ENCODE measurements at places on chromosomes 2 and 18. TPM values are rescaled to one million over a fixed set of nuclear protein-coding genes. Genes with fewer than 3 reads are reported as not detected.

- H3K27ac ChIP-seq, result no peak overlapping the region
- no peak for DNase-seq
- H3K4me3 ChIP-seq, result no peak overlapping the region
- no peaks in the 10 kb centered on the region for H3K4me1 ChIP-seq
- no peaks in the 10 kb centered on the region for H3K36me3 ChIP-seq
Observed at GRCh38 chr2:195037045-195037444, 620.0 kb upstream of the SLC39A10 start.

GRCh38 chr18:46260879-46261143 lies 156.6 kb downstream of the HAUS1 start:
- no peak overlapping the region for H3K4me3 ChIP-seq
- H3K27me3 ChIP-seq, result no peaks in the 10 kb centered on the region
- peak overlapping the region; percentile 56 for H3K27ac ChIP-seq
- H3K36me3 ChIP-seq, result peaks cover 18% of the 10 kb centered on the region

POTEC gene
- not detected for total RNA-seq

- H3K4me1 ChIP-seq, result no peaks in the 10 kb centered on the region
- H3K27ac ChIP-seq, result no peak overlapping the region
- no peak overlapping the region for H3K4me3 ChIP-seq
- H3K27me3 ChIP-seq, result peaks cover 16% of the 10 kb centered on the region
- H3K36me3 ChIP-seq, result no peaks in the 10 kb centered on the region
Observed at GRCh38 chr18:5298156-5298852, 2.8 kb upstream of the ZBTB14 start.

DNA sequence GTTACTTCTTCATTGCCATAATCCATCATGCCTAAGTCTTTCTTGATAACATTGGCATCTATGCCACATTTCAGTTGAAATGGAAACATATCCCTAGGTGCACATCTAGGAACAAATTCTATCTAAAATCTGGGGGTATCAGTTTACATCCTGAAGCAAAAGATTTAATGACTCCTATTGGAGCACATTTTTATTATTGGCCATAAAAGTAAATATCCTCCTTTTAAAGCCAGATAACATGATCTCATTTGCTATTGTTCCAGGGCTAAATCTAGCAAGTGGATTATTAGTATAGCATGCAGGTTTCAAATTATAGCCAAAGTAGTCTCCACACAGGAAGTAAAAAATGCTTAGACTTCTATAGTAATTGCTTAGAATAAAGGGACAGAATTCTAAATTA lies 193.2 kb downstream of the CDH2 start:
- H3K27me3 ChIP-seq, result no peaks in the 10 kb centered on the region
- no peak overlapping the region for H3K4me3 ChIP-seq
- no peak overlapping the region for H3K27ac ChIP-seq
- H3K36me3 ChIP-seq, result peaks cover 38% of the 10 kb centered on the region
- DNase-seq, result no peak

GRCh38 chr2:225122007-225122406 lies 79.7 kb upstream of the DOCK10 start:
- no peak overlapping the region for H3K4me3 ChIP-seq
- H3K27ac ChIP-seq, result no peak overlapping the region
- peaks cover 37% of the 10 kb centered on the region for H3K4me1 ChIP-seq
- H3K36me3 ChIP-seq, result no peaks in the 10 kb centered on the region
- DNase-seq, result no peak
- H3K27me3 ChIP-seq, result no peaks in the 10 kb centered on the region

SKOR2 gene
- total RNA-seq, result not detected

DNA sequence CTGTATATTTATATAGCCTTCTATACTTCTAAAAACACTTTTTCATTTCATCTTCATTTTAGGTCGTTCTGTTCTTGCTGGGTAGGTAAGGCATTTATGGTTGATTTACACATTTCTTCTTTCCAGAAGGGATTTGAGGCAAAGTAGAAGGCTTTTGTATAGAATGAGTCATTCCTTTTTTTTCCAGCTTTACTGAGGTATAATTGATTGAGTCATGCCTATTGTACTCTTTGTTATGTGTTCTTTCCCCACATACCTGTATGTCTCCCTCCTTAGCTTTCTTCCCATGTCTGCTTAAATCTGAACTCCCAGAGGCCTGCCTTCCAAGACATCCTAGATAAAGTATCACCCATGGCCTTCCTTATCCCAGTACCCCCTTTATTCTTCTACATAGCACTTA lies 4.8 kb upstream of the CDC42EP3 start:
- no peak overlapping the region for H3K4me3 ChIP-seq
- H3K27me3 ChIP-seq, result no peaks in the 10 kb centered on the region
- DNase-seq, result peak; percentile 77

DNA sequence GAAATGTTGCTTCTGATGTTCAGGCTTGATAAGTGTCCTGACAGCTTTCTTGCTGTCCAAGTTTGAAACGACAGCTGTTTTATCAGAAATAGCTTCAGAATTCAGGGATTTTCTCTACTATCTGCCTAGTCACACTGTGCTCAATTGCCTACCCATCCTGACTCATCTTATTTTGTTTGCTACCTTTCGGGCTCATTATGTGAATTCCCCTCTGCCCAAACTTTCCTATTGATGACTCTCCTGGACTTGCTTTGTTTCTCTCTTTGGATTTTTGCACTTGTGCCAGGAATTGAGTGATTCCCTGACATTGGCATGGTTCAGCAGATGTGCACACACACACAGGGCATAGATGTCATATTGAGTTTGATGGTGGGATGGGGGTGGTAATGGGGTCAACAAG lies 1052.6 kb upstream of the PIK3C3 start:
- no peaks in the 10 kb centered on the region for H3K27me3 ChIP-seq
- no peak overlapping the region for H3K27ac ChIP-seq
- H3K4me1 ChIP-seq, result no peaks in the 10 kb centered on the region
- H3K36me3 ChIP-seq, result no peaks in the 10 kb centered on the region

GRCh38 chr2:80028584-80028983 lies 276.0 kb downstream of the LRRTM1 start:
- no peaks in the 10 kb centered on the region for H3K27me3 ChIP-seq
- H3K27ac ChIP-seq, result no peak overlapping the region
- DNase-seq, result no peak
- no peak overlapping the region for H3K4me3 ChIP-seq
- H3K36me3 ChIP-seq, result no peaks in the 10 kb centered on the region

DNA sequence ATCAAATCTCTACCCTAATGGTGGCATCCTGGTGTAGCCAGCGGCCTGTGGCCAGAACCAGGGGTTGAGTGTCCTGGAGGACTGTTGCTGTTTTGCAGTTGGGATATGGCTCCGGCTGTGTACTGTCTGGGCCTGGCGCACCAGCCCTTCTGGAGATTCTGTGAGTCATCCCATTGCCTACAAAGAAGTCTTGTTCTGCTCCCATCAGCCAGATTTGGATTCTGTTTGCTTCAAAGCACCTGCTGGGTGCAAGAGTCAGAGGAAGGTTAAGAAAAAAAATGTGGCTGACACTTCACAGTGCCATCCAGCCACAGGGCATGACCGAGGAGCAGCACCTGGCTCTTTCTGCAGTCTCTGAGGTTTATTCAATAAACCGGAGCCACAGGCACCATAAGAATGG lies 41.0 kb upstream of the ASAP2 start:
- no peaks in the 10 kb centered on the region for H3K27me3 ChIP-seq
- H3K27ac ChIP-seq, result no peak overlapping the region
- H3K4me3 ChIP-seq, result no peak overlapping the region
- H3K4me1 ChIP-seq, result peaks cover 14% of the 10 kb centered on the region
- H3K36me3 ChIP-seq, result no peaks in the 10 kb centered on the region

RESP18 gene
- not detected for total RNA-seq

GRCh38 chr2:230824406-230824978 lies 40.2 kb upstream of the ITM2C start:
- peak overlapping the region; percentile 62 for H3K4me3 ChIP-seq
- H3K36me3 ChIP-seq, result no peaks in the 10 kb centered on the region
- peak; percentile 82 for DNase-seq
- peaks cover 14% of the 10 kb centered on the region for H3K27me3 ChIP-seq
- no peak overlapping the region for H3K27ac ChIP-seq

EIF5B gene
- total RNA-seq, result 6.7 TPM

DNA sequence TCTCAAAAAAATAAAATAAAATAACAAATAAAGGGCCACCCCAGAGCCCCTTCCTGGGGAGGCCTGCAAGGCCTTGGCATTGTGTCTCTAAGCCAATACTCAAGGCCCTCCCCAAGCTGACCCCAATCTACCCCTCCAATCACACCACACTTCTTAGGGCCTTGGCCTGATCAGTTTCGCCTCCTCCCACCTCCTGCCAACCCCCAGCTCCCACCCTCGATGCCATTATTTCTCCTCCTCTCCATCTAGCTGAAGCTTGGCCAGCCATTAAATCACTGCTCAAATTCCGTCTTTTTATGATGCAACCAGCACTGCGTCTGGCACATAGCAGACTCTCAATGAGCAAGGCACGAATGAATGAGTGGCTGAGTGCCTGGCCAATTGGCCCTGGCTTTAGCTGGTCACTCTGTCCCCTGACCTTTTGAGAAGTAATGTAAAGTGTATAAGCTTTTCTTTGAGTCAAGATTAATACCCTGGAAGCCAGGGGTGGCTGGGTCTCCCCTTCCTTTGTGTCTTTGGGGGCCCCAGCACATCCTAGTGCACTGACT lies 55.9 kb downstream of the SMAD7 start:
- H3K4me1 ChIP-seq, result 0 out of 2 replicates have a peak, but pooled peaks cover 12% of the 10 kb centered on the region
- H3K36me3 ChIP-seq, result no peaks in the 10 kb centered on the region
- H3K4me3 ChIP-seq, result no peak overlapping the region
- H3K27ac ChIP-seq, result no peak overlapping the region
- no peaks in the 10 kb centered on the region for H3K27me3 ChIP-seq

DNA sequence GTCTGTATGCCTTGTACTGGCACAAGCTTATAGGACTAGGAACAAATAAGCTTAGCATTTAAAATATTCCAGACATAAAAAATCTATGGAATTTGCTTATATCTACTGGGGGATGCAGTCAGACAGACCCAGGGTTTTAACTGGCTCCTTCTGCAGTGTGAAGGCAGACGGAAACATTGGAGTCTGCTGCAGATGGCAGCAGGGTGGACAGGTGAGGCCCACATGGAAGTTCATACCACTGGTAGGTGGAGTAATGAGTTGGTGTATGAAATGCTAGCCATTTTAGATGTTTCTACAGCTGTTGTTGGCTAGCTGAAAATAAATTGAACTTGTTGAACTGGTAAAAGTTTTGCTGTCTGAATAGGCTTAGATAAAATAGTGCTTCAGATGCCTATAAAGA lies 17.7 kb downstream of the SPTBN1 start:
- peaks cover 44% of the 10 kb centered on the region for H3K4me1 ChIP-seq
- H3K36me3 ChIP-seq, result no peaks in the 10 kb centered on the region
- no peak overlapping the region for H3K27ac ChIP-seq
- no peak for DNase-seq

- H3K27ac ChIP-seq, result no peak overlapping the region
- no peaks in the 10 kb centered on the region for H3K36me3 ChIP-seq
- H3K4me3 ChIP-seq, result no peak overlapping the region
- no peaks in the 10 kb centered on the region for H3K4me1 ChIP-seq
- no peak for DNase-seq
Observed at GRCh38 chr2:8049851-8050571, 631.8 kb upstream of the ID2 start.

GPAT2 gene
- 1.0 TPM for total RNA-seq

- no peaks in the 10 kb centered on the region for H3K4me1 ChIP-seq
- H3K27me3 ChIP-seq, result no peaks in the 10 kb centered on the region
- DNase-seq, result no peak
Observed at GRCh38 chr2:212831671-212832199, 293.1 kb upstream of the ERBB4 start.

TMEM247 gene
- not detected for total RNA-seq

DNA sequence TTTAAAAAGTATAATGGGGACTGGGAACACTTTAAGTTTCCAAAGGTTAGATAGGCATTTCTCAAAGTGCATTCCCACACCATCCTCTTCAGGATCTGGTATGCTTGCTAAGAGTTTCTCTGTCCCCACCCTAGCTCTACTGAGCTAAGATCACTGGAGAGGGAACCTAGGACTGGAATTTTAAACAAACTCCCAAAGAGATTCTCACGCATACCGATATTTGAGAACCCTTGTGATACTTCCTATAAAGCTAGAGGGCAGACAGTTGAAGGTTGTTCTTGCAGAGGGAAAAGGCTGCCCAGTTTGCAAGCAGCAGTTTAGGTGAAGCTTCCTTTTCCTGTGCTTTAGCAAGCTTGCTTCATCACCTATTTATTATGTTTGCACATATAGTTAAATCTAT lies 3.6 kb downstream of the CNRIP1 start:
- DNase-seq, result no peak
- peaks cover 3% of the 10 kb centered on the region for H3K4me1 ChIP-seq
- 0 out of 2 replicates have a peak, but pooled peaks cover 15% of the 10 kb centered on the region for H3K36me3 ChIP-seq
- H3K4me3 ChIP-seq, result no peak overlapping the region

PRSS56 gene
- total RNA-seq, result not detected

- H3K4me3 ChIP-seq, result no peak overlapping the region
- no peaks in the 10 kb centered on the region for H3K4me1 ChIP-seq
- H3K27me3 ChIP-seq, result 0 out of 2 replicates have a peak, but pooled peaks cover 3% of the 10 kb centered on the region
- H3K27ac ChIP-seq, result no peak overlapping the region
Observed at GRCh38 chr2:7394195-7394594, 477.0 kb downstream of the RNF144A start.

PMAIP1 gene
- total RNA-seq, result 5.3 TPM

HOXD9 gene
- total RNA-seq, result 7.0 TPM

GBX2 gene
- total RNA-seq, result not detected

GREB1L gene
- total RNA-seq, result 3.0 TPM

LYPD1 gene
- 0.11 TPM for total RNA-seq

DNA sequence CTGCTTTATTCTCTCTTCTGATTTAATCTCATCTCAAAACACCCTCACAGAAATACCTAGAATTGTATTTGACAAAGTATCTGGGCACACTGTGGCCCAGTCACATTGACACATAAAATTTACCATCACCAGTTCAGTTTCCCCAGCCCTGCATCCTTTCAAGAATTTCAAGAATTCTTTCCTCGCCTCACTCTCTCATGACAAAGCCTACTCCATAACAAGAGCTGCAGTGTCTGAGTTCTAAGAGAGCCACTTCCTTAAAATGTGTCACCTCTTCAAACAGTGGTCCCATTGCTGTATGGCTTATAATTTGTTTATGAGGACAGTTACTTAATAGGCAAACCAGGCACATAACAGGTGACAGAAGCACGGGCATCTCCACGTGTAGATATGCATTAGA lies 90.9 kb upstream of the STK39 start:
- H3K27me3 ChIP-seq, result no peaks in the 10 kb centered on the region
- no peak for DNase-seq
- H3K27ac ChIP-seq, result no peak overlapping the region
- peaks cover 1% of the 10 kb centered on the region for H3K4me1 ChIP-seq
- H3K36me3 ChIP-seq, result no peaks in the 10 kb centered on the region

DNA sequence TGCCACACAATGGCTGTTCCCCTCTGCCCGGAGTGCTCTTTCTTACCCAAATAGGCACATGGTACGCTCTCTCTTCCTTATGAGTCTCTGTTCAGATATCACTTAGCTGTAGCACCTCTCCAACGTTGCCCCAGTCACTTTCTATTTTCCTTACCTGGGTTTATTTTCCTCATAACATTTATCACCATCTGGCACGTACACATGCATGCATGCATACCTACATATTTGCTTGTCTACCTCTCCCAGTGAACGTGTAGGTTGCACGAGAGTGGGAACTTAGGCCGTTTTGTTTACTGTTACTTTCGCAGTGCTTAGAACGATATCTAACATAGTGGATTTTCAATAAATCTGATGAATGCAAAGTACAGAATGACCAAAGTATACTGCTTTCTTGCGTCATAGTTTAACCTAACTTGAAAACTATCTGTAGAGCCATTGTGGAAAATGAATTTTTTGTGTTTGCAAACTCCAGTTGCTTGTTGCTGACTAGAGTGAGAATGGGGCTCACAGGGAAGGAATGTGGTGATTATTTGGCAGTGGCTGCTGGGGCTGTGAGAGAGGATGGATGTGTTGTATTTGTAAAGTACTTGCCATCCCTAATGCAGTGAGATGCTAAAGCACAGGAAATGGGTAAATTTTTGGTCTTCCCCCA lies 47.1 kb downstream of the ACSL3 start:
- no peak overlapping the region for H3K27ac ChIP-seq
- 0 out of 2 replicates have a peak, but pooled peaks cover 3% of the 10 kb centered on the region for H3K36me3 ChIP-seq
- peak; percentile 72 for DNase-seq
- H3K4me1 ChIP-seq, result peaks cover 44% of the 10 kb centered on the region

Data from GM23248 (cell line).